ENCODE measurements at places on chromosomes 2 and 18.

- H3K4me1 ChIP-seq: peaks cover 10% of the 10 kb centered on the region
- DNase-seq: no peak
- H3K27me3 ChIP-seq: peaks cover 14% of the 10 kb centered on the region
- no peak overlapping the region for H3K4me3 ChIP-seq
These were observed 99.4 kb upstream of the BCL11A start for GRCh38 chr2:60652832-60653340.

GRCh38 chr18:49464718-49465598 is 4.5 kb upstream of the DYM start:
- H3K36me3 ChIP-seq: no peaks in the 10 kb centered on the region
- H3K4me3 ChIP-seq: no peak overlapping the region
- H3K27ac ChIP-seq: no peak overlapping the region
- DNase-seq: no peak

- no peaks in the 10 kb centered on the region for H3K27me3 ChIP-seq
- no peaks in the 10 kb centered on the region for H3K36me3 ChIP-seq
- no peak overlapping the region for H3K4me3 ChIP-seq
- peaks cover 4% of the 10 kb centered on the region for H3K4me1 ChIP-seq
These were observed 154.2 kb upstream of the KYNU start for GRCh38 chr2:142723236-142723635.

DNA sequence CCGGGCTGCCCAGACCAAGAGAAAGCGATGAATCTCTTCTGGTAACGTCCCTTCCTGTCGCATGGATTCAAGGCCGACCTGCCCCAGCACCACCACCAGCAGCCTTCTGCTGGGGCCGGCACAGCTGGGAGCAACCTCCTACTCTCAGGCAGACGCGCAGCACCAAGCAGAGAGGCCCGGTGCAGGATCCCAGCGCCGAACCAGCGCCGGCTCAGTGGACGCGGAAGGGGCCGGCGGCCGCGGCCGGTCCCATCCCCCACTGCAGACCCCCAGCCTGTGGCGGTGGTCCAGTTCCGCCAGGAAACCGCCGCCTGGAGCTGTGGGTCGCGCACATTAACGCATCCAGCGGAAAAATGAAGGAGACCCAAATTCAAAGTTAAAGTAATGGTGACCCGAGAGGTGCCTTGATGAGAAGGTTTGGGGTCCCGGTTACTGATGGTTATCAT is 525 bp upstream of the MAL start:
- H3K27me3 ChIP-seq: peaks cover 90% of the 10 kb centered on the region
- H3K27ac ChIP-seq: no peak overlapping the region
- H3K4me3 ChIP-seq: peak overlapping the region; percentile 26
- DNase-seq: no peak
- H3K4me1 ChIP-seq: peaks cover 6% of the 10 kb centered on the region

- no peak for DNase-seq
- H3K27me3 ChIP-seq: no peaks in the 10 kb centered on the region
- no peak overlapping the region for H3K4me3 ChIP-seq
- peaks cover 68% of the 10 kb centered on the region for H3K36me3 ChIP-seq
- H3K27ac ChIP-seq: no peak overlapping the region
These were observed 27.9 kb downstream of the HNMT start for GRCh38 chr2:137992039-137992646.

DNA sequence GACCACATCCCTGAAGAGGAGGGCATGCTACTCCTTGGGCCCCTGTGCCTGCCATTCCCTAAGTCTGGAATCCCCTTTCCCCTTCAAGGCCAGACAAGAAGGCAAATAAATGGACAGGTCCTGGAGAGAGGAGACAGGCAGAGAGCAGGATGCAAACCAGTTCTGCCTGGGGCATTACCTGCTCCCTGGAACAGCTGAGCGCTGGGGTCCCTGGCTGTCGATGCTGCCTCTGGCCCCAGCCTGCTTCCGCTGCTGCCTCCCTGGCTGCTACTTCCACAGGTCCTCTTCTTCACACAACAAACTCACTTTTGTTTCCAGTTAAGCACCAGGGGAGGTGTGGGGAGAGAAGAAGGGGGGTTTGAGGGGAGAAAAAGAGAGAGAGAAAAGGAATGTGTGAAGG is 53.1 kb downstream of the SLC4A5 start:
- no peaks in the 10 kb centered on the region for H3K36me3 ChIP-seq
- H3K27me3 ChIP-seq: no peaks in the 10 kb centered on the region
- H3K27ac ChIP-seq: no peak overlapping the region
- no peak for DNase-seq
- no peaks in the 10 kb centered on the region for H3K4me1 ChIP-seq

GRCh38 chr2:197604117-197604860 is 71.1 kb downstream of the RFTN2 start:
- H3K4me3 ChIP-seq: no peak overlapping the region
- no peaks in the 10 kb centered on the region for H3K36me3 ChIP-seq
- no peak for DNase-seq
- H3K27ac ChIP-seq: no peak overlapping the region

DNA sequence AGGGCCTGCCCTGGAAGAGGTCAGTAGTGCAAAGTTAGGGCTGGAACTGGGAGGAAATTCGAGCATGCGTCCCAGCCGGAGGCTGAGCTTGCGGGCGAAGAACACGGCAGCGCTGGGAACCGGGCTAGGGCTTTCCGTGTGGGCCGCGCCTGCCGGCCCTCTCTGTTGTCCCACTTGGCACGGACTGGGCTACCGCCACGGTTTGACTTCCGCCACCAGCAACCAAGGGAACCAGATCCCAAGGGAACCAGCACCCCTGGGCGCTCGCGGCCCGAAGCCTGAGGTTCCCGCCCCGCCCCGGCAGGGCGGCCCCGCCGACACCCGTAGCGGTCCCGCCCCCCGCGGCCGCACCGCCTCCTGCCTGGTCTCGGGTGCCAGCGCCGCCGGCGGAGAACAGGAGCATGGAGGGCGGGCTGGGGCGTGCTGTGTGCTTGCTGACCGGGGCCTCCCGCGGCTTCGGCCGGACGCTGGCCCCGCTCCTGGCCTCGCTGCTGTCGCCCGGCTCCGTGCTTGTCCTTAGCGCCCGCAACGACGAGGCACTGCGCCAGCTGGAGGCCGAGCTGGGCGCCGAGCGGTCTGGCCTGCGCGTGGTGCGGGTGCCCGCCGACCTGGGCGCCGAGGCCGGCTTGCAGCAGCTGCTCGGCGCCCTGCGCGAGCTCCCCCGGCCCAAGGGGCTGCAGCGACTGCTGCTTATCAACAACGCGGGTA is at the start of gene SPR:
Gene SPR (plus strand): TSS at position 377 of the 708 bp plus-strand sequence. CDS start 25 bp downstream, at position 402.
- H3K4me1 ChIP-seq: peaks cover 16% of the 10 kb centered on the region
- peaks cover 25% of the 10 kb centered on the region for H3K27me3 ChIP-seq
- H3K4me3 ChIP-seq: peak within 1 kb of the TSS; percentile 79

GRCh38 chr18:76592981-76593381 is 97.9 kb upstream of the ZNF516 start:
- H3K27ac ChIP-seq: peak overlapping the region; percentile 63
- DNase-seq: no peak
- peak overlapping the region; percentile 14 for H3K4me3 ChIP-seq

DNA sequence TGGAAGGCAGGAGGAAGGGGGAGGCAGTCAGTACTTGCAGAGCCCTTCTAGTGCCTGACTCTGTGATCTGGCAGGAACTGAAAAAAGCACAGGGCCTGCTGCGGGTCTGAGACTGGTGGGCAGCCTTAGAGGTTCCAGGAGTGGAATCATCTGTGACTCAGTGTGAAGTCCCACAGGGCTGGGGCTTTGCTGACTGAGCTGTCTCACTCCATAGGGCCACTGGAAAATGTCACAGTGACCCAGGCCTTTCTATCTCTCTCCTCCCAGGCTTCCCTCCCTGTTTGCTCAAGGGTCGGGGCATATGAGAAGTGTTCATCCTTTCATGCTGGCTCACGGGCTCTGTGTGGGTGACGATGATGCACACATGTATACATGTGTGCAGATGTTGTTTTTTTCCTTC is 47.1 kb upstream of the ZFP36L2 start:
- no peaks in the 10 kb centered on the region for H3K27me3 ChIP-seq
- H3K27ac ChIP-seq: no peak overlapping the region
- peaks cover 10% of the 10 kb centered on the region for H3K36me3 ChIP-seq
- no peak overlapping the region for H3K4me3 ChIP-seq

DNA sequence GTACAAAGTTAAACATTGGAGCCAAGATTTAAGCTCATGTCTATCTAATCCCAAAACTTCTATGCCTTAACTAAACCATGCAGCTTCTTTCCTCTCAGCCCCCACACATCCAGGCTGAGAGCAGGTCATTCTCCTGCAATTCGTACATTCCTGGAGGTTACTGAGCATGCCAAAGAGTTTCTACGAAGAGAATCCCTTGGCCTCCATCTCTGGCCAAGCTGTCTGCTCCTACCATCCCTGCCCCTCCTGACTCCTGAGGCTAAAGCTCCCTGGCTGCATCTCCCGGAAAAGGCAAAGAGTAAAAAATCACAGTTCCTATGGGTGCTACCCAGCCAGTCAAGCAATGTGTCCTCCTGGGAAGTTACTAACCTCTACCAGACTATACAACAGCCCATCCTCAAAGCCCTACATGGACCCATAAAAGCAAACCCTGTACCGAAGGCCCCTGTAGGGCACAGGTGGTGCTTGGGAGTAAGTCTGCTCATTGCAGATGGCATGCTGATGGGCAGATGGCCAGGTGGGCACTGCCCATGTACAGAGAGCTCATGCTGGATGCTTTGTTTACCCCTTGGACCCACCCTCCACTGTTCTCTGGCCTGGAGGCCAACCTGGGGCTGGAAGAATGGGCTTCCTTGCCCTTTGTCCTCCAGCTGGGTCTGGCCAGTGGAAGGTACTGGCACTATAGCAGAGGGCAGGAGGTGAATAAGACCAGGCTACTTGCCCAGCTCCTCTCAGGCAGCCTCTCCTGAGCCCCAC is 99.5 kb downstream of the TTC32 start:
- H3K4me3 ChIP-seq: no peak overlapping the region
- no peak overlapping the region for H3K27ac ChIP-seq
- DNase-seq: no peak
- no peaks in the 10 kb centered on the region for H3K36me3 ChIP-seq
- peaks cover 14% of the 10 kb centered on the region for H3K4me1 ChIP-seq

All from mesothelial cell of epicardium (in vitro differentiated cells).